ENCODE measurements at places on chromosomes 11 and 22. TPM values are rescaled to one million over a fixed set of nuclear protein-coding genes. Genes with fewer than 3 reads are reported as not detected.

DNA sequence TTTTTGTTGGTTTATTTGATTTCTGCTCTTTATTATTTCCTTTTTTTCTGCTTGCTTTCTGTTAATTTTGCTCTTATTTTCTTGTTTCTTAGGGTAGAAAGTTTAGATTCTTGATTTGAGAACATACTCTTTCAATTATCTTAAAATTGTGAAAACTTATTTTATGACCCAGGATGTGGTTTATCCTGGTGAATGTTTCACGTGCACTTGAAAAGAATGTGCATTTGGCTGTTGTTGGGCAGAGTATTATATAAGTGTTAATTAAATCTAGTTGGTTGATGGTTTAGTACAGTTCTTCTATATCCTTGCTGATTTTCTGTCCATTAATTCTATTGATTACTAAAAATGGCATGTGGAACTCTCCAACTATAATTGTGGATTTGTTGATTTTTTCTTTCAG is 66.9 kb upstream of the NARS2 start:
- no peaks in the 10 kb centered on the region for H3K36me3 ChIP-seq
- no peaks in the 10 kb centered on the region for H3K4me1 ChIP-seq
- DNase-seq, result no peak
- no peak overlapping the region for H3K4me3 ChIP-seq

Gene BDNF
- total RNA-seq, result 0.40 TPM

- H3K36me3 ChIP-seq, result no peaks in the 10 kb centered on the region
- H3K4me1 ChIP-seq, result no peaks in the 10 kb centered on the region
- no peaks in the 10 kb centered on the region for H3K27me3 ChIP-seq
- H3K27ac ChIP-seq, result no peak overlapping the region
- DNase-seq, result no peak
- no peak overlapping the region for H3K4me3 ChIP-seq
These were observed 129.5 kb upstream of the TBCEL start for GRCh38 chr11:120894202-120894985.

DNA sequence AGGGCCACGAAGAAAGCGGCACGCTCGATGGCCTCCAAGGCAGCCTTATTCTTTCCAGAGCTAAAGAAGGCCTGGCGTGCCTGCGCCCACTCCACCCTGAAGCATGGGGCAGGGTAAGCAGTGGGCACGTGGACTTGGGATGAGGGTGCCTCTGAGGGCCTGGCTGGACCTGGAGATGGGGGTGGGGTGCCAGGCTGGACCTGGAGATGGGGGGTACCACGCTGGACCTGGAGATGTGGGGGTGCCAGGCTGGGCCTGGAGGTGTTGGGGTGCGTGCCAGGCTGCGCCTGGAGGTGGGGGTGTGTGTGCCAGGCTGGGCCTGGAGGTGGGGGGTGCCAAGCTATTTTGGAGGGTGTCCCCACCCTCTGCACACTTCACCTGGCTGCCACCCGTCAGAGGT is 5.3 kb downstream of the CPT1B start:
- no peak for DNase-seq
- no peaks in the 10 kb centered on the region for H3K36me3 ChIP-seq
- H3K27ac ChIP-seq, result no peak overlapping the region

DNA sequence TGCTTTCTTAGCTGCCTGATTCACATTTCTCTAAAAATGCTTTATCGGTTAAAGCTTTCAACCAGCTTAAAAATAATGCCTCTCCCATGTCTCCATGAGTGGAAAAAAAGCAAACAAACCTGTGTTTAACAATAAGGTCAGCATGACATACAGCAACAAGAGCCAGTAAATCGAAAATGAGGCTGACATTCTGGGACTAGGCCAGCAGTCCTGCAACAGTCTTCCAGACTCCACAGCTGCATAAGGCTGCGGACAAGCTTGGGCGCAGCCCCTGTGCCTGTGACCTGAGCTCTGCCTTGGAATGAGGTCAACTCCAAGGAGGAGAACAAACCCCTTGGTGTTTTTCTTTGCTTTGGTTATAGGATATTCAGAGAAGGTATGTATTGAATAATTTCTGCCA is 95.5 kb downstream of the PGR start:
- H3K4me3 ChIP-seq, result no peak overlapping the region
- no peak for DNase-seq
- H3K4me1 ChIP-seq, result no peaks in the 10 kb centered on the region
- no peaks in the 10 kb centered on the region for H3K36me3 ChIP-seq
- no peak overlapping the region for H3K27ac ChIP-seq

DNA sequence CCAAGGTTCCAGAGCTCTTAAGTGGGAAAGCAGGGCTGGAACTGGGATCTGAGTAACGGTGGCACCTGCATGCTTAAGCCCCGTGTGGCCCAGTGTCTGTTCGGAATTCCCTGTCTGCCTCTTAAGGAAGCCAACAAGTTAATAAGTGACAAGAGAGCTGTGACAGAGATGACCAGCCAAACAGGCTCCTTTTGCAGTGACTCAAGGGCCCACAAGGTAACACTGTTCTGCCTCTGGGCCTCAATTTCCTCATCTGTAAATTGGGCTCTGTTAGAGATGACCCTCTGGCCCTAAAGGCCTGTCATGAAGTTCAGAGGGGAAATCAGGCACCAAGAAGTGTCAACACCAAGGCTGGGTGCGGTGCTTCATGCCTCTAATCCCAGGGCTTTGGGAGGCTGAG is 18.6 kb downstream of the USH1C start:
- H3K4me1 ChIP-seq, result no peaks in the 10 kb centered on the region
- no peak overlapping the region for H3K4me3 ChIP-seq
- no peaks in the 10 kb centered on the region for H3K27me3 ChIP-seq

DNA sequence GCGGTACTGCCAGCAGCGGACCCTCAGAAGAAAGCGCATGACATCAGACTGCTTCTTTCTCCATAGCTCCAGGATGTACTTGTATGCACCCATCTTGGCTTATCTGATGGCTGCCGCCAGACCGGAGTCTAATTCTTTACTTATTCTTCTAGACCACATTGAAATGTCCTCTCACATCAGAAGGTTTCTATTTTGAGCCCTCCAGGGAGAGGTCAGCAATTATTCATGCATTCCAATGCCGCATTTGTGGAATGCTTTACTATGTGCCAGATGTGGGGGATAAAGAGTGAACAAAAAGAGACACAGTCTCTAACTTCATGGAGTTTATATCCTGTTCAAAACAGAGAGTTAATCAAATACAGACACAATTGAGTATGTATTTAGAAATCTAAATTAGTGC is 230.1 kb downstream of the MIAT start:
- H3K36me3 ChIP-seq, result no peaks in the 10 kb centered on the region
- H3K27me3 ChIP-seq, result no peaks in the 10 kb centered on the region
- no peak overlapping the region for H3K27ac ChIP-seq
- no peak for DNase-seq

Gene OR5A1
- not detected for total RNA-seq

DNA sequence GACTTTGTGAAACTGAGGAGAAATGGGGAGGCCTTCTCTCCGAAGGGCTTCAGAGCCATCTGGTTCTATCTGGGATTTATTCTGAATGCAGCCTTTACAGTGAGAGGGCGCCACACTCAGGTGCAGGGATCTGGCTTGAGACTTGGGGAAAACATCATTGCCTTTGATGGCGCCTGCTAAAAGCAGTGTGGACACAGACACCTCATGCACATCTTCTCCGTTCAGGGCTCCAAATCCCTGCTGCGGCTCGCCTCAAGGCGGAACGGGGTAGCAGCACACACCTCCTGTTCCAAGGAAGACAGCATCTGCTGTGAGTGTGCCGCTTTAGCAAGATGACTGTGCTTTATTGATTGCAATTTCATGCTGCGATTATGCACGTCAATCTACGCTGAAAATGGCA is 37.1 kb upstream of the OLFML1 start:
- H3K4me3 ChIP-seq, result no peak overlapping the region
- H3K4me1 ChIP-seq, result no peaks in the 10 kb centered on the region
- no peaks in the 10 kb centered on the region for H3K27me3 ChIP-seq
- no peak overlapping the region for H3K27ac ChIP-seq
- H3K36me3 ChIP-seq, result no peaks in the 10 kb centered on the region
- DNase-seq, result no peak

GRCh38 chr11:111419641-111420327 is 40.7 kb upstream of the POU2AF1 start:
- H3K36me3 ChIP-seq, result no peaks in the 10 kb centered on the region
- no peaks in the 10 kb centered on the region for H3K4me1 ChIP-seq
- H3K27ac ChIP-seq, result no peak overlapping the region
- no peak overlapping the region for H3K4me3 ChIP-seq
- H3K27me3 ChIP-seq, result no peaks in the 10 kb centered on the region
- DNase-seq, result no peak

DNA sequence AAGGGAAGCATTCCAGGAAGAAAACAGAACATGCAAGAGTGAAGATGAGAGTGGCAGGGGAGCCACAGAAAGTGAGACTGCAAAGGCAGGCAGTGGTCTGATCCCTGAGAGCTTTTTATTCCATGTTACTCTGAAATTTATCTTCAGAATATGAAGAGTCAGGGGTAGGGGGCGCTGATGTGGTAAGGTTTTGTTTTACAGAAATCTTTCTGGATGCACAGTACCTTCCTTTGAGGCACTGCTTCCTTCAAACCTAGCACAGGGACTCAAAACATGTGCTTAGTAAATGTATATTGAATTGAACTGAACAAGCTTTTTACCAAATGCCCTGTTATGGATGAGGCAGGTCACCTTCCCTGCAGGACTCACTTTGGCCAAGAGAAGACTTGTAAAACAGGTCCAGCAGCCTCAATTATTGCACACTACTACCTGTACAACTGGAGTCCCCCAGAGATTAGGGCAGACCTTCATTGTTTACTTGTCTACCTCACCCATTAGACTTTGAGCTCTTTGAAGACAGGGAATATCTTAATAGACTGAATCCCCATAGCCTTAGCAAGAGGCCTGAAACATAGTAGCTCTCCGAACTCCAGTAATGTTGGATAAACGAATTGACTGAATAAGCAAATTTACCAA is 2.2 kb downstream of the PAK1 start:
- peak; percentile 91 for DNase-seq
- H3K4me3 ChIP-seq, result no peak overlapping the region
- H3K27ac ChIP-seq, result peak overlapping the region; percentile 92
- no peaks in the 10 kb centered on the region for H3K36me3 ChIP-seq
- H3K4me1 ChIP-seq, result peaks cover 5% of the 10 kb centered on the region
- H3K27me3 ChIP-seq, result no peaks in the 10 kb centered on the region

DNA sequence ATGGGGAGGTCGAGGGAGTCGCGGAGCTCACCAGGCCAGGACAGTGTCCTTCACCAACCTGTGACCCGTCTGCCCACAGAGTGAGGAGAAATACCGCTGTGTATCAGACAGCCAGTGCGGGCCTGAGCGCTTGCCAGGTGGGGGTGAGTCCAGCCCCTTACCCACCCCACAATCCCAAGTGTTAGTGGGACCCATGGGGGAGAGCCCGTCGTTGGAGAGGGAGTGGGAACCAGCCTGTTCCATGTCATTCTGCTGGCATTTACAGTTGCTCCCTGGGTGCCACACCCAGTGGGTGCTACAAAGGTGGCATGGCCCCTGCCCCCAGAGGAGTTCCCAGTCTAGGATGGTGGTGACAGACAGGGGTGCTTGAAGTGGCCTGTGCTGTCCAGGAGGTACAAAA is 9.2 kb downstream of the P2RX3 start:
- no peaks in the 10 kb centered on the region for H3K36me3 ChIP-seq
- no peak overlapping the region for H3K27ac ChIP-seq
- no peaks in the 10 kb centered on the region for H3K27me3 ChIP-seq
- DNase-seq, result no peak
- no peak overlapping the region for H3K4me3 ChIP-seq

DNA sequence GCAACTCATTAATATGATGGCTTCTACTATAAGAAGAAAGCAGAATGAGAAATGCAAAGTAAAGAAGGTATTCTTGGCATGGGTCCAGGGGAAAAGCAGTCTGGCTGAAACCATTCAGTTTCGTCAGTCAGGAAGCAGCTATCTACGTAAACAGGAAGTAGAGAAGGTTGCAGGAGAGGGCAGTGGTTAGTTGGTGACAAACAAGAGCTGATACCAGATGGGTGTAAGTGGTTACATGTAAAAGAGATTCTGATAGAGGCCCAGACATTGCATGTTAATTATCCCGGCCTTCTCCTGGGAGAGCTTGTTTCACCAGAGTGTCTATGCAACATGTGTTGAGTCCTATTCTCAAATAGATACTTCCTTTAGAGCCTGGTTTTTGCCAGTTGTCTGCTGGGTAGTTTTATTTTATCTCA is 58.4 kb upstream of the PSMA1 start:
- H3K4me1 ChIP-seq, result no peaks in the 10 kb centered on the region
- no peaks in the 10 kb centered on the region for H3K36me3 ChIP-seq
- DNase-seq, result peak; percentile 41
- H3K27ac ChIP-seq, result no peak overlapping the region
- H3K4me3 ChIP-seq, result no peak overlapping the region

GRCh38 chr11:2310786-2311352 is 9.1 kb downstream of the TSPAN32 start:
- no peak for DNase-seq
- H3K4me3 ChIP-seq, result no peak overlapping the region
- no peak overlapping the region for H3K27ac ChIP-seq
- no peaks in the 10 kb centered on the region for H3K36me3 ChIP-seq
- H3K4me1 ChIP-seq, result no peaks in the 10 kb centered on the region

DNA sequence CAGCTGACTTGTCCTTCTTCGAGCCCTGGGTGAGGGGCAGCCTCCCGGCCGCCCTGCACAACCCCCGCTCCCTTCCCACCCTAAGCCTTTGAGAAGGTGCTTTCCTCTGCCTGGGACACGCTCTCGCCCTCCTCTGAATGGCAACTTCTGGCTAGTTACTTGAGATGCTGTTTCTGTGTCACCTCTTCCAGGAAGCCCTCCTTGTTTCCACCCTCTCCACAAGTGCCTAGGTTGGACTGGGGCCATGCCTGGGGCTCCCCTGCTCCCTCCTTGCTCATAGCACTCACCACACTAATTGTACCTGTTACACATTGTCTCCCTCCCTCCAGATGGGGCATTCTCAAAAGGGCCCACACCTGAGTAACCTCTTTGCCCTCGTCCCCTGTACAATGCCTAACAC is 72.2 kb downstream of the SCUBE1 start:
- DNase-seq, result no peak
- H3K27me3 ChIP-seq, result no peaks in the 10 kb centered on the region
- no peaks in the 10 kb centered on the region for H3K36me3 ChIP-seq
- H3K4me3 ChIP-seq, result no peak overlapping the region
- H3K4me1 ChIP-seq, result no peaks in the 10 kb centered on the region
